ENCODE measurements at places on chromosomes 7 and 10.

- DNase-seq = no peak
Observed at GRCh38 chr10:6136215-6137201, 47.7 kb downstream of the RBM17 start.

DNA sequence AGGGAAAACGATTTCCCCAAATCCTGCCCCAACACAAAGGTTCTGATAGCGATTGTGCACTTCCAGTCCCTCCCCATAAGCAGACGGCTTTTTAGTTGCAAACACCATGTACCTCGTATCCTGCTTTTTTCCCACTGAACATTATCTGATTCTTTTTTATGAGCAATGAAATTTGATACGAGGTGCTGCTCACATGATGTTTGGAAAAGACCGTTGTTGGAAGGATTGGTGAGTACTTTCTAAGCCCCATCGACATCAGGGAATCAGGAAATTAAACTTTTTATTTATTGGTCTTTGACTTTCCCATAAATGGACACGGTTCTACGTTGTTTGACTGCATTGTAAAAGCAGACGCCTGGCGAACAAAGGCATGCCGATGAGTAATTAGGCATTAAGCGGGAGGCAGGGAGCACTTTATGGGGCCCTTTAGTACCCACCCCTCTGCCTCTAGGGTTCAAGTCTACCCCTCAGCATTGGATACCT, 49.4 kb downstream of the TEX36 start:
- DNase-seq = no peak

DNA sequence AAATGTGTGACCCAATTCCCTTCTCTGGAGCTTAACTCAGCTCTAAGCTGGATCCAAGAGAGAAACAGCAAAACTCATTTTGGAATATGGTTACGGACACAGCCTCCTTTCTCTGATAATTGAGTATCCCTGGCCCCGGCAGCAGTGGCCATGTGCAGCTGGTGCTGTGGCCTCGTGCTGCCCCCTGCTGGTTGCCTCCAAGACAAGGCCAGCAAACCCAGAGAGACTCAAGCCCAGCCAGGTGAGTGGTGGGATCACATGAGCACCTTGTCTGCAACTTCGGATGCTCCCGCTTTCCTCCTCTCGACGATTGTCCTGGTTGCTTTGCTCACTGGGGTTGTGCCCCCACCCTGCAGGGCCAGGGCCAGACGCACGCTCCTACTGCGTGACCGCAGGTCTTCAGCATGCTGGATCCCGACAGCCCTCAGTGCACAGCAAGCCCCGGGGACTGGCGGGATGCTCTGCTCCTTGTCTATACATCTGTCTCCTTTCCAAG, 19.4 kb downstream of the SFTPD start:
- peak; percentile 71 for DNase-seq

GRCh38 chr10:19817231-19817933, 1.1 kb downstream of the PLXDC2 start:
- no peak for DNase-seq

GRCh38 chr7:127252377-127252713, 396 bp downstream of the GRM8 start:
- no peak for DNase-seq

DNA sequence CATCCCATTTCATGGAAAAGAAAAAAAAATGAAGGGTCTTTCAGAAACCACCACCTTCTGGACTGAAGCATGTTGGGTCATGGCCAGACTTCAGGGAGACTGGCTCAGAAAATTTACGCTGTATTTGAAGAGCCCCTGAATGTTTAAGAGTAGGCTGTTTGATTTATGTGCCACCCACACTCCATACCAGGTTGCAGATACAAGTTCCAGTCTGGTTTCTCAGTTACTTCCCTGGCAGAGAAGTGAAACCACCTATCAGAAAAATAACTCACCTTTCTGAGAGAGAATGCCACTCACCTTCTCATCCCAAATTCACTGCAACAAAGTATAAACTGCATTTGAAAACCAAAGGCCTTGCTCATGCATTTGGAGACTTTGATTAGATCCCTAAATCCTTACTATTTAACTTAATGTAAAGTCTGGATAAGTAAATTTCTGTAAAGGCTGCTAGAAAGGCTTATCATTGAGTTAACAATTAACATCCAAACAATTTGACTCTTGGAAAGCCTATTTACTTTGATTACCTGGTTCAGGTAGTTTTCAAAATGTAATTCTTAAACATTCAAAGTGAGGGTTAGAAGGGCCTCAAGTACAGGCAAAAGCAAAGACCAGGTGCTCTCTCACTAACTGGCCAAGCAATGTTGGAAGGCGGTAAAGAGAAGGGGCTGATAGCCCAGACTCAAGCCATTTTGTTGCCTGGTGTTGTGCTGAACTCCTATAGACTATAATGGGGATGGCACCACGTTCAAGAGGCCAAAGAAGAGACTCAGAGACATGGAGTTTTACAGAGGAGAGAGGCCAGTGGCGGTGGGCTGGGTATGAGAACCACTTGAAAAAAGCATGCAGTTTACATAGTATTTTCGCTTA, 12.8 kb upstream of the ADD3 start:
- no peak for DNase-seq

DNA sequence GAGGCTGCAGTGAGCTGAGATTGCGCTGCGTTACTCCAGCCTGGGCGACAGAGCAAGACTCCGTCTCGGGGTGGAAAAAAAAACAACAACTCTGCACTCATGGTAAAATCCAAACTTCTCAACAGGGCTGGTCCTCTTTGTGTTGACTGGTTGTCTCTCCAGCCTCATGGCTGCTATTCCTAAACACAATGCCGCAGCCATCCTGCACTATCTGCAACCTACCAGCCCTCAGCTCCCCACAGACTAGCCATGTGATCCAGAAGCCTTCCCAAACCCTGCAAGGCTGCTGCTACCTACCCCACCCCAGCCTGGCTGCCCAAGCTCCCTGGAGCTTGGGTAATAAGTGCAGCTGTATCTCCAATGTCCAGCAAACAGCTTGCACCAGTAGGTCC, 11.7 kb downstream of the ZYX start:
- DNase-seq = no peak

DNA sequence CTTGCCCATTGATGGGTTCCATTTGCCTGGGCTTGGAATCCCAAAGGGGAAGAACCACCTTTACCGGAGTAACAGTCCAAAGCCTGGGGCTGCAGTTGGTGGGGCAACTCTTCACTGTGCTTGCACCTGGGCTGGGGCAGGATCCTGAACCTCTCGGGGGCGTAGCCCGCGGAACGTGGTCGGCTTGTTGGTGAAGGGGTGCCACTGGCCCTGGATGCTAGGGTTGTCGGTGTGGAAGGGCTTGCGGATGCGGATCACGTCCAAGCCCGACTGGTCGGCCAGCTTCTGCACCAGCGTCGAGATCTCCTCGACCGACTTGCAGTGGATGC, 710 bp downstream of the MRPL43 start:
- no peak for DNase-seq

DNA sequence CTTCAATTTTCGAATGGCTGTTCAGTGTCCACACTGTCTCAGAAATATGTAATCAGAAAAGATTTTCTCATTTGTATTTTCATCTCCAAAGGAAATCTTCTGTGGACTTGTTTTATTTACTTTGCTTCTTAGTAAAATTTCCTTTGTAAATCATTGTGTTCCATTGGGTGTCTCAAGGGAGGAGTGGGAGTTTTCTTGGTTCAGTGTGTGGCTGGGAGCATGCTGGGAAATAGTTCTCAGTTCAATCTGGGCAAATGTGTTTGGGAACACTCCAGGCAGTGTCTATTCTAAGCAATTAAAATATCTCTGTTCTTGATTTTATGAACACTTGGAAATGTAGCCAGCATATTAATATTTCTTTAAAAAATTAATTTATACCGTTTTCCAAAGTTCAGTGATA, 1019.8 kb downstream of the CNTNAP2 start:
- no peak for DNase-seq

DNA sequence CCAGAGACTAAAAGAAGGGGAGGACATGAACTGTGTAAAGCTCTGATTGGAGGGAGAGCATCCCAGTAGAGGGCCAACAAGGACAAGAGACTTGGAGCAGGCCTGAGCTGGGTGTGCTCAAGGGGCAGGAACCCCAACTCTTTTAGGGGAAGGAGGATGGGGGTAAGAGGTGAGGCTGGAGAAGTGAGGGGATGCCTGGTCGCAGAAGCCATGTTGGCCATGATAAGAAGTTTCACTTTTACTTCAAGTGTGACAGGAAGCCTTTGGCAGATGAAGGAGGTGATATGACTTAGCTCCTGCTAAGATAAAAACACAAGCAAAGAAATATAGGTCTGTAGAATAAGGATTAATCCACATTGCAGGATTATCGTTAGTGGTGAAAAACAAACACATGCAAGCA, 208.3 kb downstream of the JAZF1 start:
- no peak for DNase-seq

DNA sequence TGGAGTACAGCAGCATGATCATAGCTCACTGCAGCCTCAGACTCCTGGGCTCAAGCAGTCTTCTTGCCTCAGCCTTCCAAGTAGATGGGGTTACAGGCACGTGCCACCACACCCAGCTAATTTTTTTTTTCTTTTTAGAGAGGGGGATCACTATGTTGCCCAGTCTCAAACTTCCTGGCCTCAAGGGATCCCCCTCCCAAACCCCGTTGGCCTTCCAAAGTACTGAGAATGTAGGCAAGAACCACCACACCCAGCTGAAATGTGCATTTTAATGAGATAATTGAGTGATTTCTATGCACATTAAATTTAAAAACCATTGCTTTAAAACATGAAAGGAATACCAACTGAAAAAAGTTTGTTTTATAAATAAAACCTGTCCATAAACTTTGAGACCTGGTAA, 25.6 kb downstream of the MARCHF5 start:
- no peak for DNase-seq

DNA sequence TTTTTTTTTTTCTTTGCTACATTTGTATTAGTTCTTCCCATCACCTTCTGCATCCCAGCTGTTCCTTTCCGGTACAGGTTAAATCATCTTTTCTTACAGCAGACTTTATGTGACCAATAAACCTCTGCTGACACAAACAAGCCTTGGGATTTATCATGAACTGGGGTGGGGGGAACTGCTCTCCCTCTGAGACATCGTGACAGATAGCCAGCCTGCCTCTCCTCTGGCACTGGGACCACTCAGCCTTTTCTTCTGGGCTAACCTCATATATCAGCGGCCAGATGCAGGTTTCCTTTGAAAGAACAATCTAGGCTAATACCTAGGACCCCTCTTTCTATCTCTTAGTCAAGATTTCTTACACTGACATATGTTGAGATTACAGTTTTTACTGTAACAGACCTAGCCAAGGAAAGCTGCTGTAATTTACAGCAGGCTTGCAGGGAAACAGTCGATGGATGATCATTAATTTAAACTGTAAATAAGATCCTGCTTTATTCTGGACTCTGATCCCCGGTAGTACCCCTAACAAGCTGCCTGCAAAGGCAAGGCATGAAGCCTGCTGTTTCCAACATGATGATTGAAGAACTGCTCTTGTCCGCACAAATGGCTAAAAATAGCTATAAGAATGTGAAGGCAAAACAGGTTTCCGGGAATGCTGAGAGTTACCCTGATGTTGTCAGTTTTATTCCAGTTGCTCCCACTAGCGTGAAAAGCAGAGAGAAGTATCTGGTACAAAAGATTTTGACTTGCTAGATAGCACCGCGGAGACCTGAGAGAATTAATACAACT, 338.7 kb downstream of the SORCS1 start:
- DNase-seq = no peak

- no peak for DNase-seq
Observed at GRCh38 chr7:84187813-84188510, 6.6 kb downstream of the SEMA3A start.

GRCh38 chr10:2980791-2981360, 86.5 kb upstream of the PFKP start:
- DNase-seq = no peak

DNA sequence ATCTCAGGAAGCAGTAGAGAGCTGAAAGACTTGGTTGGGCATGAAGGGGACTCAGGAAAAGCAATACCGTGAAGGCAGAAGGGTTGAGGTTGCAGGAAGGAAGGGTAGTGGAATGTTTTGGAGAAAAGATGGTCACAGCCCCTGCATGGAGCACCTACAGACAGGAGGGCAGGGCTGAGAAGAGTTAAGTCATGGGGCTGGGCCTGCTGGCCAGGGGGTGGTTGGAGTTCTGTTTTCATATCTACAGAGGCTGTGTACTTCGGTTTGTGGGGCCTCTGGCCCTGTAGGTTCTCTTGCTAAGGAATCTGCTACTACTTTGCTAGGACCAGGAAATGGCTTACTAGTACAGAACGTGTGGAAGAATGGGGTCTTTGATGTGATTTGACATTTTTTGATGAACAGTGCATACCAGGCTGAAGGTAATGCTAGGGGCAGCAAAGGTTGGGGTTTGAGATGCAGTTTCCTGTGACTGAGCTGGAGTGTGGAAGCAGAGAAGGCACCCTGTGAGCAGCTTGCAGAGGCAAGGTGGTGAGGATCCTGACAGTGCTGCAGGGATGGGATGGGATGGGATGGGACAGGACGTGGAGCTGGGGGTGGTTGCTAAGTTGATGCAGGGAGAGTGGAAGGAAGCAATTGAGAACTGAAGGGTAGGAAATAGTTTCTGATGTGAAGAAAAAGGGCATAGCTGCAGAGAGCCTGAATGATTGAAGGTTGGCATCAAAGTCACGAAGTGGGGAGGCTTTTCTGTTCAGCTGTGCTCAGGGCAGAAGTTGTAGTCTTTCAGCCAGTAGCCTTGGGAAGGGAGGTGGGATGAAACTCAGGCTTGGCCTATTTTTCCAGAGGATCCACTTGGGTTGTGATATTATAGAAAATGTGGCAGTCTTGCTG, 7.8 kb downstream of the RPS24 start:
- no peak for DNase-seq

DNA sequence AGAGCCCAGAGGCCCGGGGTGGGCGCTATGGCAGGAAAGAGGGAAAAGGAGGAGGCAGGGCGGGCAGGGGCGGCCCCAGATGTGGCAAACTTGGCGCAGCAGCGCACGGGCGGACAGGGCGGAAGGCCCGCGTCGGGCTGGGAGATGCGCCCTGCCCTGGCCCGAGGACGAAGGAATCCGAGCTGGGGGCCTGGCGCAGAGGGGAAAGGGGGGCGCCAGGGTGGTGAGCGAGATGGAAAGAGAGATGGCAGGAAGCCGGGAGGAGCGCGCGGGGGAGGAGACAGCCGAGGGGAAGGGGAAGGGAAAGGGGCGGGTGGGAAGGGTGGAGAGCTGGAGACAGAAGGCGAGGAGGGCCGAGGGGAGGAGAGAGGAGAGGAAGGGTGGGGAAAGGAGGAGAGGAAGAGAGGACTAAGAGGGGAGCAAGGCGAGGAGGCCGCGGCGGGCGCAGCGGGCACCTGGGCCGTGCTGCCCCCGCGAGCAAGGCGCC, at the start of gene MARVELD1:
Gene MARVELD1, plus strand, starts transcription at position 392 of the 487 bp plus-strand sequence. CDS start 147 bp downstream, outside the sequence.
- no peak for DNase-seq

DNA sequence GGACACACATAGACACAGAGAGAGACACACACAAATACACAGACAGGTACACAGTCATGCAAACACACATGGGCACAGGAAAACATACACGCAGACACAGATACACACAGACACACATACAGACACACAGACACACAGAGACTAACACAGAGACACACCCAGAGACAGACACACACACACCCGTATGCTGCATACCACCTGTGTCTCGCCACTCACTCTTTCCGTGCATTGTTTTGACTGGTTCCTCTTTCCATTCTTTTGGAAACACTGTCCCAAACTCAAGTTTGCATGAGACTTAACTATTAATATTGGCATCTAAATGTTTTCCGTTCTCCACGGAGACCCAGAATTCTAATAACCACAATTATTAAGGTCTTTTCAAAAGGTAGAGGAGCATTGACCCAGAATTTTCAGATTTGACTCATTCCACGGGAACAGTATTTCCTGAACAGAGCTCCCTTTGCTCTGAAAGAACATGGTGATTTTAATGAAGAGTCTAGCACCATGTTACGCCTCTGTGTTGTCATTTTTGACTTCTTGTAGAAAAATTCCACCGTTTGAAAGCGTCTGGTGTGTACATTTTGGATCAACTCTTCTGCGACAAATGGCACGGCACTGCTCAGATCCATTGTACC, 141.2 kb upstream of the RNF32 start:
- no peak for DNase-seq

All from stimulated activated CD4-positive, alpha-beta T cell treated with anti-CD3 and anti-CD28 coated beads, Interleukin-1b, Interleukin-23, amount 100 ng/mL, for 24 hours (primary cell).